Regular cardiac myocyte (primary cell): ENCODE measurements at places on chromosomes 6 and 20. TPM values are rescaled to one million over a fixed set of nuclear protein-coding genes. Genes with fewer than 3 reads are reported as not detected.

Gene STMND1
- total RNA-seq, result not detected in 2 replicates

Gene ZNF311
- total RNA-seq, result 0.96 and 2.3 TPM in 2 replicates

Gene SLC17A3
- total RNA-seq, result not detected in 2 replicates

Gene GABBR1
- total RNA-seq, result 8.2 and 16.3 TPM in 2 replicates

Gene PRICKLE4
- 0.19 and 0.56 TPM in 2 replicates for total RNA-seq

Gene GLP1R
- under 0.01 TPM in 1 of 2 replicates, not detected in the other for total RNA-seq

Gene SH3BGRL2
- total RNA-seq, result 2.1 and 3.7 TPM in 2 replicates

Gene DEFB114
- total RNA-seq, result not detected in 2 replicates

Gene BPI
- total RNA-seq, result 0.28 TPM in 1 of 2 replicates, not detected in the other

Gene HRH3
- not detected in 2 replicates for total RNA-seq
